ENCODE measurements at places on chromosomes 12 and 14. TPM values are rescaled to one million over a fixed set of nuclear protein-coding genes. Genes with fewer than 3 reads are reported as not detected.
A peak's percentile ranks its signal among the peaks of the same experiment; 100 is the strongest.

- DNase-seq = no peak
Observed at GRCh38 chr12:116551952-116552772, 7.0 kb upstream of the MAP1LC3B2 start.

DNA sequence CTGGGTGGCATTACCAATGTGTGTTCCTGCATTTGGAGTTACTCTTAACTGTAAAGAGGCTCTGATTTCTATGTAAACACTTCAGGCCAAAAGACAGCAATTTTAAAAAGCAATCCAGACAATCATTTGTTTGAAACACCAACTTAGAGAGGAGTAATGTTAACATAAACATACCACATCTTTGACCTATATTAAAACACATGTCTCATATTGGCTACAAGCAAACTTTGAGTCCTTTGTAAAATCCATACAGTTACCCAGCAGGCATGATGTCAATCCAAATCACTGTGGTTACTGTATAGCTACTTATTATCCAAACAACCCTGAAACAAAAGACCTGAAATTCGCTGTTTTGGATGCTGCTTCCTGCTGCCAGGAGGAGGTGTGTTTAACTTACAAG, 7.5 kb upstream of the G2E3 start:
- no peak for DNase-seq

RTL1 gene
- 1.1 TPM for total RNA-seq

- no peak for DNase-seq
Observed at GRCh38 chr12:131980263-131980662, 30.5 kb downstream of the EP400 start.

- no peak for DNase-seq
Observed at GRCh38 chr14:51954031-51954430, 35.3 kb upstream of the RTRAF start.

C12orf54 gene
- not detected for total RNA-seq

SLC39A5 gene
- total RNA-seq = 0.08 TPM

- no peak for DNase-seq
Observed at GRCh38 chr12:20445687-20446086, 77.3 kb downstream of the PDE3A start.

DNA sequence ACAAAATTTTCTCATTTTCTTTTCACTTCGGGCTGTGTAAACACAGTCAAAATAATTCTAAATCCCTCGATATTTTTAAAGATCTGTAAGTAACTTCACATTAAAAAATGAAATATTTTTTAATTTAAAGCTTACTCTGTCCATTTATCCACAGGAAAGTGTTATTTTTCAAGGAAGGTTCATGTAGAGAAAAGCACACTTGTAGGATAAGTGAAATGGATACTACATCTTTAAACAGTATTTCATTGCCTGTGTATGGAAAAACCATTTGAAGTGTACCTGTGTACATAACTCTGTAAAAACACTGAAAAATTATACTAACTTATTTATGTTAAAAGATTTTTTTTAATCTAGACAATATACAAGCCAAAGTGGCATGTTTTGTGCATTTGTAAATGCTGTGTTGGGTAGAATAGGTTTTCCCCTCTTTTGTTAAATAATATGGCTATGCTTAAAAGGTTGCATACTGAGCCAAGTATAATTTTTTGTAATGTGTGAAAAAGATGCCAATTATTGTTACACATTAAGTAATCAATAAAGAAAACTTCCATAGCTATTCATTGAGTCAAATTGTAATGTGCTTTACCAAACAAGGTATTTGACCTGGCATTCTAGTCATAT, 4.8 kb downstream of the CDKN1B start:
- DNase-seq = no peak

DNA sequence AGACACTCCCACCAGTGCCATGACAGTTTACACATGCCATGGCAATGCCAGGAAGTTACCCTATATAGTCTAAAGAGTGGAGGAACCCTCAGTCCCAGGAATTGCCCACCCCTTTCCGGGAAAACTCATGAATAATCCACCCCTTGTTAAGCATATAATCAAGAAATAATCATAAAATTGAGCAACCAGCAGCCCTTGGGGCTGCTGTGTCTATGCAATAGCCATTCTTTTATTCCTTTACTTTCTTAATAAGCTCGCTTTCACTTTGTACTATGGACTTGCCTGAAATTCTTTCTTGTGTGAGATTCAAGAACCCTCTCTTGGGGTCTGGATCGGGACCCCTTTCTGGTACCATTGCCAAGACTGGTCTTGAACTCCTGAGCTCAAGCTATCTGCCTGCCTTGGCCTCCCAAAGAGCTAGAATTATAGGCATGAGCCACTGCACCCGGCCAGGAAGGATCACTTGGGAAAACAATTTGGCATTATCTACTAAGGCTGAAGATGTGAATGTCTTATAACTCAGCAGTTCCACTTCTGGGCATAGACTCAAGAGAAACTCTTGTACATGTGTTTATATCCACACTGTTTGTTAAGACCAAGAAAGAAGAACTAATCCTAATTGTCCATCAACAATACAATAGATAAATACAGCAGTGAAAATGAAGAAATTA, 35.9 kb upstream of the CEP83 start:
- DNase-seq = no peak

DNA sequence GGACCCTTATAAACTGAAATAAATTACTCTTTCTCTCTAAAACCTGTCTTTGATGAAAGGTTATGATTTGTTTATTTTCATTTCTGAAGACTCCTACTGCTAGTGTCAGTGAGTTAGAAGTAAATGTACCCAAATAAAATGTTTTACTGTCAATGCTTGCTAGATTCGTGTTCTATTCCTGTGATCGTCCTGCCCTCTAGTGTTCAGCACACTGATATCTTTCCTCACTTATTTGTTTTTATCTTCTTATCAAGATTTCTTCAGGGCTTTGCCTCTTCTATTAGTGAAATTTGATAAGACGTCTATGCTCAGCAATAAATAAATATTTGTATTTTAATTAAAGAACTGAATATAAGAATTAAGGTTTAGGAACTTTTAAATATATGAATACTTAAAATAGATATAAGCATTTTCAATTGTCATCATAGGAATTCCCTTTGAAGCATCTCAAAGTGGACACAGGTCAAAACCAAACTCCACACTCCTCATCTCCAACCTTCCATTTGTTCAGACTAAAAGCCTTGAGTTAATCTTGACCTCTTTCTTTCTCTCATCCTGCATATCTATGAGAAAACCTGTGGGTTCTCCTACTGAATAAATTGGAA, 75.8 kb downstream of the C12orf50 start:
- peak; percentile 39 for DNase-seq

DNA sequence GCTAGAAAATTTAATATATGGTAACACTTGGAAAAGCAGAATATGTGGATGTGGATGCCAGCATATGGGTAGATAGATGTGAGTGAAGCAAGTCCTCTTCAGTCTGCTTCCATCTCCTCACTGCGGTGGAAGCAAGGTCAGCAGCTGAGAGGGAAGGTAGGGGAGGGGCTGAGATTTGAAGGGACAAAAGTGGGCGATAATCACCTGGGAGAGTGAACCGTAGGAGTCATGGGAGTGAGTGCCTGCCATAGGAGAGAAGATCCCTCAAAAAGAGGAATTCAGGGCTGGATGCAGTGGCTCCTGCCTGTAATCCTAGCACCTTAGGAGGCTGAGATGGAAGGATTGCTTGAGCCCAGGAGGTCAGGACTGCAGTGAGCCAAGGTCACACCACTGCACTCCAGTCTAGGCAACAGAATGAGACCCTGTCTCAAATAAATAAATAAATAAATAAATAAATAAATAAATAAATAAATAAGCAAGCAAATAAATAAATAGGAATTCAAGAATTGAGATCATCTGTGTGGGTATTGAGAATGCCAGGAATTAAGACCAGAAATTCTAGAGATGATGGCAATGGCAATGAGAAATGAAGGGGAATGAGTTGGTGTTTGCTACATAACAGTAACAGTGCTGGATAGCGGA, 123.4 kb downstream of the BICD1 start:
- no peak for DNase-seq

DNA sequence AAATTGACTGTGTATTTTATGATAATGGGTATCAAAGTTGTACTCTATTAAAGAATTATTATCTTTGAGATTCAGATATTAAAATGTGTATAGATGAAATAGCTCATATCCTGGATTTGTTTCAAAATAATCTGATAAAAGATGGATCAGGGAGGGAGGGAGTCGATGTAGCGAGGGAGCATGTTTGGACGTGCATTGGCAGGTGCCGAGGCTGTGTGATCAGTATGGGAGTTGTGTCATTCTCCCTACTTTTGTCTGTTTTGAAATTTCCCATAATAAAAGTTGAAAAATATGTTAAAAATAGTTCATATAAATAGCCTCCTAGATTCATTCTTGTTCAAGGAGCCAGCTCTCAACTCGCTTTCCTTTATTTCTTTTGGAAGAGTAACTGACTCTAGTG, 171.6 kb upstream of the HIF1A start:
- DNase-seq = no peak
